IMR-90 (cell line): ENCODE measurements at places on chromosomes 3 and 15. TPM values are rescaled to one million over a fixed set of nuclear protein-coding genes. Genes with fewer than 3 reads are reported as not detected.
A peak's percentile ranks its signal among the peaks of the same experiment; 100 is the strongest.

GRCh38 chr3:159788291-159788690, 200.3 kb upstream of the IL12A start:
- no peak for DNase-seq

DNA sequence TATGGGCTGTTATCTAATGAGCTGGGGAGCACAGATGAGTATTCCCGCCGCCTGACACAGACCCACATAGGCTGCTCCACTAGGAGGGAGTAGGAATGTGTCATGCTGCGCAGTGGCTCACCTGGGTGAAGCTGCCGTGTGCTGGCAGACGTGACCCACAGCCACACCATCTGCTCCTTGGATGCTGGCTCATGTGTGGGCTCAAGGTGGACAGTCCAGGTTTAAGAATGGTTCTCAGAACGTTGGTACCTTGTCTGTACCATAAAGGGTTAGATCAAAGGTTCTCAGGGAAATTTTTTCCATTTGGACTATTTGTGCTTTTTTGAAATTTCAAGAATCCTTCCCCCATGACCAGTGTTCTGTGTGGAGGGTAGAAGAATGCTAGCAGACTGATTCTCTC, 338.9 kb upstream of the TRIM42 start:
- no peak for DNase-seq

- DNase-seq, result no peak
Observed at GRCh38 chr15:56094171-56094570, 100.8 kb upstream of the NEDD4 start.

- no peak for DNase-seq
Observed at GRCh38 chr3:65605876-65606432, 432.8 kb downstream of the MAGI1 start.

Gene PRR20G
- total RNA-seq, result not detected in 2 replicates

GRCh38 chr3:155188031-155188430, 105.5 kb downstream of the STRIT1 start:
- peak; percentile 48 for DNase-seq

- no peak for DNase-seq
Observed at GRCh38 chr3:36709826-36710365, 54.5 kb downstream of the DCLK3 start.

GRCh38 chr3:64225695-64226499, 631 bp upstream of the PRICKLE2 start:
- peak; percentile 51 for DNase-seq

DNA sequence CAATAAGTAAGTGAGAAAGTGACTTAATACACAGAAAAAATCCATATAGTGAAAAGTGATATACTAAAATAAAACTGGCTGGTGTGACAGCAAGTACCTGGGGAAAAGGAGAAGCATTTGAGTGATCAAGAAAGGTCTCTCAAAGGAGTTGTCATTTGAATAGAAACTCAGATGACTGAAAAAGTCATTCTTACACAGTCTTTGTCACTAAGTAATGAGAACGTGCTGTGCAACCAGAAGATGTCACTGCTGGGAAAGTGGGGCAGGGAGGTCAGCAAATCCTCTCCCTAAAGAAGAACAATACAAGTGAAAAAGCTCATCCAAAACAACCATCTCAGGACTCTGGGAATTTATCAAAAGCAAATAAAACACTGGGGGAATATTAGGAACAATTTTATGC, 317.5 kb upstream of the TRIM42 start:
- DNase-seq, result no peak

Gene PIERCE2
- total RNA-seq, result 0.28 and 0.36 TPM in 2 replicates

Gene PROK2
- total RNA-seq, result not detected in 2 replicates

DNA sequence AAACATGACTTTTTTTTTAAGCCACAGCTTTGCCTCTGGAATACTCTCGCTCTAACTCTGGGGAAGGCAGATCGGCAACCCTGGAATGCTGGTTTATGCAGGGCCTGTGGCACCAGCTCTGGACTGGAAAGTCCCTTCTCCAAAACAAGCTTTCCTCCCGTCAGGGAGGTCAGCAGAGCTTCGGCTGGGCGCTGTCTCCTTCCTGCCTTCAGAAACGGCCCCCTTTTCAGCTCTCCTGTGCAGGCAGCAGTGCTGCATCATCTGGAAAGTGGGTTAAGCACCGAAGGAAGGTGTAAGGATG, 42.7 kb upstream of the SKOR1 start:
- no peak for DNase-seq

DNA sequence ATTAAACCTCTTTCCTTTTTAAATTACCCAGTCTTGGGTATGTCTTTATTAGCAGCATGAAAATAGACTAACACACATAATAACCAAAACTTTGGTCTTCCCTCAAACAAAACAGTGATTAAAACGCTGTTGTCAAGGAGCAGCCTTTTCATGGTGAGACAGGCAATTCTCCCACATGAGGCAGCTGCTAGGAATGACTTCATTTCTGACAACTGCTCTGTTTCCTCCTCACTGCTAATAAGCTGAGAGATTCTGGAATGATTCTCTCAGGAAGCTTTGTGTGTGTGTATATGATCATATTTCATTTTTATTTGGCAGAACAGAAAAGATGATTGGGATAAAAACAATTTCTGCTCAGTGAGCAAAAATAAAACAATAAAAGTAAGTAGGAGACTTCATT, 580.6 kb upstream of the ADAMTS9 start:
- DNase-seq, result no peak

DNA sequence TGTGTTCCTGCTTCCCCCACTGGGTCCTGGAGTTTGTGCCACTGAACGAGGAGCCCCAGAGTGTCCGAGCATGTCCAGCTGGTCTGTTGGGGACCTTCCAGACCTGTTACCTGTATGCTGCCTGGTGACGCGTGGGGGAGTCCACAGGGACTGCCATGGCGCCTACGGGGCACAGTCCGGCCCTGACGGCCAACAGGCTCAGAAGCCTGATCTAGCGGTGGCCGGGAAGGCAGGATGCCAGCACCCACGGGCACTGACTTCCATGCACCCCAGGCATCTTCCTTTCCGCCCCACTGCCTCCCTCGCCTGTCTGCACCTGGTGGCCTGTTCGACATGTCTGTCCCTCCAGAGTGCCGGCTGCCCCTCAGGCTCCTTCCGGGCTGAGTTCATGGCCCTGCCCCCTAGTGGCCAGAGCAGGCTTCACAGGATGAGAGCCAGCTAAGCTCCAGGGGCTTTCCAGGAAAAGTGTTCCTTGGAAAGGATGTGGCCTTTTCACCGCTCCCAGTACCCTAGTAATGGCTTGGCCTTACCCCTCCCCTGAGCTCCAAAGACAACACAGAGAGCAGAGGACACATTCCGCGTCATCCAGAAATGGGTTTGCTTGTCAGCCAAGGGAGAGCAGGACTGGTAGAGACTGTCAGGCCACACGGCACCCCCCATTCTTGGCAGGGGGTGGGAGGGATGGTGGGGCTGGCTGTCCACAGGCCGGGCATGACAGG, 35.7 kb downstream of the NGRN start:
- DNase-seq, result peak; percentile 25
